ENCODE measurements at places on chromosomes 2 and 18.

GRCh38 chr2:138446043-138446442, 55.5 kb upstream of the SPOPL start:
- no peak for DNase-seq

GRCh38 chr18:44125446-44125845, 555.2 kb upstream of the SETBP1 start:
- DNase-seq, result no peak

DNA sequence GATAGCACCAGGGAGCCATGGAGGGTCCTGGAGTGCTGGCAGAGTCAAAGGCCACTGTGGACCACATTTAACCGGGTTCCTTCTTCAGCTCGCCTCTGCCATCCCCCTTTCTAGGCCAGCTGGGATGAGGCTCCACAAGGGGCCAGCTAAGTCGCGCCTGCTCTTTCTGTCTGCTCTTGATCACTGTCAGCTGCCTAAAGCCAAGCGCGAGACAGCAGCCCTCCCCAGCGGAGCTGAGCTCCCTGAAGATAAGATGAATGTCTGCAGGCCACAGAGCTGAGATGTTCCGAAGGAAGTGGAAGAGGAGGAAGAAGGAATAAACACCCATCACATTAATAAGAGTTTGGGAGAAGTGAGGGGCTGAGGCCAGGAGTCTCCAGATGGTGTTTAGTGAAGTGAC, 99.6 kb downstream of the CELF4 start:
- no peak for DNase-seq

GRCh38 chr18:26729008-26729407, 136.5 kb downstream of the AQP4 start:
- DNase-seq, result no peak

DNA sequence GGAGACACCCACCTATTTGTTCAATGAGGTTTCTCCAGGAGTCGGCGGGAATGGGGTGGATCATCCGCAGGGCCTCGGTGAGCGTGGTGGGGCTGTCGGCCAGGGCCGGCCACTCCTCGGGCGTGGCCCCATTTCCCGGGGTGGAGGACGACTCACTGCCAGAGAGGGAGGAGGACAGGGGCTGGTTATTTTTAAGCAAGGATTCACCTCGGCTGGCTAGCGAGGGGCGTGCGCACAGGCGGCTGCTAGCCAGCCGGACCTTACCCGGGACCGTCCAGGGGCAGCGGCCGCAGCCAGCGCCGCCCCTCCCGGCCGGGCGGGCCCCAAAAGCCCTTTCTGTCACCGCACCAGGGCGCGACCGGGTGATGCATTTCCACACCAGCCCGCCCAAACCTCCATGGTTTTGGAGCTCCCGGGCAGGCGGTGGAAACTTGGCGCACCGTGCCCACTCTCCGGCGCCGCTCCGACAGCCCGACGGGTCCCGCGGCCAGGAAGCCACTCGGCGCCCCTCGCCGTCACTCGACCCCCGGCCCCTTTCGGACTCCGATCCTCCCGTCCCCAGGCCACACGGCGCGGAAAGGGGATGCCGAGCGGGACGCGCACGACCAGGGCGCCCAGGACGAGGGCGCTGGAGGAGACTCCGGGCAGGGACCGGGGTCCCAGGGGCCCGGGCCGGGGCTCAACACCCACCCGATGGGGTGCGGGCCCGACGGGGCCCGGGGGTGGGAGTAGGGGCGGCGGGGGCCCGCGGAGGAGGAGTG, 57.1 kb downstream of the SNORC start:
- DNase-seq, result no peak

- no peak for DNase-seq
These were observed 431.6 kb downstream of the METTL4 start for GRCh38 chr18:2139691-2140090.

DNA sequence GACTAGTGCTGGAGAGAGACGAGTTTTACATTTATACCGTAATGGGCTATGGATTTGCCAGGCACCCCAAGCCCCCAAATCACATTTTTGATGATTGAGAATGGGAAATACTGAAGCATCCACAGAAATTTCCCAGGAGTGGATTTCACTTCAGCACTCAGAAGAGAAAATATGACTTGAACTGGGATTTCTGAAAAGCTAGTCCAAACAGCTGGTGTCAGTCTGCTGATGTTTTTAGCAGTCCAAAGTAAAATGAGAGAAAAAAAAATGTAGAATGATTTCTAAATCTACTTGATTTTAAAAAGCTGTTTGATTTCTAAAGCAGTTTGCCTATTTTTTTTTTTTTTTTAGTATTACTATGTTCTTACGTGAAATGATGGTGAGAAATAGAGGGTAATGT, 105.0 kb downstream of the PLEKHM3 start:
- DNase-seq, result no peak

- DNase-seq, result no peak
These were observed 29.1 kb downstream of the ID2 start for GRCh38 chr2:8710951-8711350.

GRCh38 chr2:44955593-44956392, 14.3 kb downstream of the SIX3 start:
- DNase-seq, result peak; percentile 83

DNA sequence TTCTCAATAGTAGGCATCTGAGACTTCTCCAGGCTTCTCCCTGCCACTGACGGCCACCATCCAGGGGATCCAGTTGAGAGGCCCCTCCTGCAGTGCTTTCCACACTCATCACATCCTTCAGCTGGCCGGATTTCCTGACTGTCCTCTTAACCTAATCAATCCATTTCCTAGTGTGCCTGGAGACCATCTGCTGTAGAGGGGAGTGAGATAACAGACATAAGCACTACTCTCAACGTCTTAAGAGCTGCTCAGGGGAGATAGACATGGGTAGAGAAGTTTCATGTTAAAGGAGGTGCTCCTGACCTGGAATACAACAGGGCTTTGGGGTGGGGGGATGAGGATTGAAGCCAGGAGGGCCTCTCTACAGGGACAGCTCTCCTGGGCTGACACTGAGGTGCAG, 14.2 kb downstream of the SPR start:
- DNase-seq, result no peak

GRCh38 chr18:37448946-37449345, 116.7 kb downstream of the CELF4 start:
- no peak for DNase-seq

GRCh38 chr2:26521054-26521912, 43.4 kb upstream of the OTOF start:
- no peak for DNase-seq

GRCh38 chr2:151823651-151824050, 4.6 kb downstream of the ARL5A start:
- no peak for DNase-seq

GRCh38 chr2:172711110-172711509, 24.5 kb upstream of the RAPGEF4 start:
- no peak for DNase-seq

DNA sequence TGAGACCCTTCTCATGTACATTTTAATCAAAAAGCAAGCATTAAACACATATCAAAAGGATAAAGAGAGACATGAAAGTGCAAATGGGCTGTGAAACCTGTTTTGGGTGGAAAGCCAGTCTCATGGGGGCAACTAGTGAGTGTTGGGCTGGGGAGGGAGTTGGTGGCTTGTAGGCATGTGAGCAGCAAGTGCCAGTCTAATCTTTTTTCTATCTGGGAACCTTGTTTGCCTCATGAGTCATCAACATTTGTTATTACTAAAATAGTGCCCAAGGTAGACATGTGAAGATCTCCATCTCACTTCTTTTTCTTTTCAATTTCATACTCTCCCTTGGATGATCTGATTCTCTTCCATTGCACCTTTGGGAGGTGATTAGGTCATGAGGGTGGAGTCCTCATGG, 613.9 kb upstream of the GYPC start:
- DNase-seq, result no peak

GRCh38 chr2:192087398-192087958, 107.3 kb downstream of the TMEFF2 start:
- no peak for DNase-seq

GRCh38 chr18:2617401-2617998, 38.0 kb upstream of the SMCHD1 start:
- DNase-seq, result no peak

DNA sequence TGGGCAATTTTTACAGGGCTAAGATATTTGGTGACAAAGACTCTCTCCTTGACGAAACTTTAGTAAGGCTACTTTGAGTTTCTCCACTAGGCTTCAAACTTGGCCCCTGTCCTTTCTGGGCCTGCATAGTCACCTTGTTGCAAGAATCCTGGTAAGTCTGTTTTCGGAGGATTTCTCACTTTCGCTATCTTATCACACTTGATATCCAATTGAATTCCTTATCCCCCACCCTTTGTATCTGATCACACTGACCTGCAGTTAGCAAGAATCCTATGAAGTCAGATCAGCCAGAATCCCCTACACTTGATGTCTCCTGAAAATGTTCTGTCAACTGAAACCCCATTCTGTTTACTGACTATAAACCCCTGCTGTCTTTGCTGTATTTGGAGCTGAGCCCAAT, 499.8 kb upstream of the GCFC2 start:
- DNase-seq, result no peak

GRCh38 chr2:179344970-179345369, 80.3 kb upstream of the SESTD1 start:
- no peak for DNase-seq

DNA sequence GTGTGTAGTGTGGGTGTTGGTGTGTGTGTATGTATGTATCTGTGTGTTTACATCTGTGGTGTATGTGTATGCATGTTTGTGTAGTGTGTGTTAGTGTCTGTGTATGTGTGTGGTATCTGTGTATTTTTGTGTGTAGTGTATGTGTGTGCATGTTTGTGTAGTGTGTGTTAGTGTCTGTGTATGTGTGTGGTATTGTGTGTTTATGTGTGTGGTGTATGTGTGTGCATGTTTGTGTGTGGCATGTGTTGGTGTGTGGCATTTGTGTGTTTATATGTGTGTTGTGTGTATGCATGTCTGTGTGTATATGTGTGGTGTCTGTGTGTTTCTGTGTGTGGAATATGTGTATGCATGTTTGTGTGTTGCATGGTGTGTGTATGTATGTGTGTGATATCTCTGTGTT, 96.4 kb downstream of the CMPK2 start:
- DNase-seq, result no peak

GRCh38 chr18:6609666-6610264, 119.8 kb upstream of the ARHGAP28 start:
- DNase-seq, result no peak

DNA sequence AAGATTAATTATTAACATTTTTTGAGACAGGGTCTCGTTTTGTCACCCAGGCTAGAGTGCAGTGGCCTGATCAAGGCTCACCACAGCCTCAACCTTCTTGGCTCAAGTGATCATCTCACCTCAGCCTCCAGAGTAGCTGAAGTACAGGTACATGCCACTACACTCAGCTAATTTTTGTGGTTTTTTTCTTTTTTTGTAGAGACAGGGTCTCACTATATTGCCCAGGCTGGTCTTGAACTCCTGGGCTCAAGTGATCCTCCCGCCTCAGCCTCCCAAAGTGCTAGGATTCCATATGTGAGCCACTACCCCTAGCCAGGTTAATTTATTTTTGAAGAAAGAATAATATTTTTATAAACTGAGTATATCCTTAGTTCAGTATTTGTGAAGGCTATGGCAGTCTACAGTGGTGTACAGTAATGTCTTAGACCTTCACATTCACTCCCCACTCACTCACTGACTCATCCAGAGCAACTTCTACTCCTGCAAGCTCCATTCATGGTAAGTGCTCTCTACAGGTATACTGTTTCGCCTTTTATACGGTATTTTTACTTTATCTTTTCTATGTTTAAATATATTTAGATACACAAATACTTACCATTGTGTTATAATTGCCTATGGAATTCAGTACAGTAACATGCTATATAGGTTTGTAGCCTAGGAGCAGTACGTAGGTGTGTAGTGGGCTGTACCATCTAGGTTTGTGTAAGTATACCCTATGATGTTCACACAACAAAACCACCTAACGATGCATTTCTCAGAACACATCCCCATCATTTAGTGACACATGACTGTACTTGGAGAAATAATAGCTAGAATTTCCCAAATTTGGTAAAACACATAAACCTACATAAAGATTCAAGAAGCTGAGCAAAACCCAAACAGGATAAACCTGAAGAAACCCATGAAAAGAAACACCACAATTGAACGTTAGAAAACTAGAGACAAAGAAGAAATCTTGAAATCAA, 38.6 kb downstream of the MGAT4A start:
- DNase-seq, result no peak

DNA sequence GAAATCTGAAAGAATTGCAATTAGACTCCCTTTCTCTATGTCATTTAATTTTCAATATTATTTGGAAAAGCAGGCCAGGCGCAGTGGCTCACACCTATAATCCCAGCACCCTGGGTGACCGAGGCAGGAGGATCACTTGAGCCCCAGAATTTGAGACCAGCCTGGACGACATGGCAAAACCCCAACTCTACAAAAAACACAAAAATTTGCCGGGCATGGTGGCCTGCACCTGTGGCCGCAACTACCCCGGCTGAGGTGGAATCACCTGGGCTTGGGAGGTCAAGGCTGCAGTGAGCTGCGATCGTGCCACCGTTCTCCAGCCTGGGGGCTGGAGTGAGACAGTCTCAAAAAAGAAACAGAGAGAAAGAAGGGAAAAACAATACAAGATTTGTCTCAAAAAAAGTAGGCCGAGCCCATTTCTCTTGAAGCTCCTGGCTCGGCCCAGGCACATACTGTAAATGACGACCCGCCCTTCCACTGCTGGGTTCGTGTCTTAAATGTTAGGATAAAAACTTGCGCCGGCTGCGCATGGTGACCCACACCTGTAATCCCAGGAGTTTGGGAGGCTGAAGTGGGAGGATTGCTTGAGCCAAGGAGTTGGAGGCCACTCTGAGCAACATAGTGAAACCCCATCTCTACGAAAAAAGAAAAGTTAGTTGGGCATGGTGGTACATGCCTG, 31.1 kb upstream of the GPC1 start:
- no peak for DNase-seq

DNA sequence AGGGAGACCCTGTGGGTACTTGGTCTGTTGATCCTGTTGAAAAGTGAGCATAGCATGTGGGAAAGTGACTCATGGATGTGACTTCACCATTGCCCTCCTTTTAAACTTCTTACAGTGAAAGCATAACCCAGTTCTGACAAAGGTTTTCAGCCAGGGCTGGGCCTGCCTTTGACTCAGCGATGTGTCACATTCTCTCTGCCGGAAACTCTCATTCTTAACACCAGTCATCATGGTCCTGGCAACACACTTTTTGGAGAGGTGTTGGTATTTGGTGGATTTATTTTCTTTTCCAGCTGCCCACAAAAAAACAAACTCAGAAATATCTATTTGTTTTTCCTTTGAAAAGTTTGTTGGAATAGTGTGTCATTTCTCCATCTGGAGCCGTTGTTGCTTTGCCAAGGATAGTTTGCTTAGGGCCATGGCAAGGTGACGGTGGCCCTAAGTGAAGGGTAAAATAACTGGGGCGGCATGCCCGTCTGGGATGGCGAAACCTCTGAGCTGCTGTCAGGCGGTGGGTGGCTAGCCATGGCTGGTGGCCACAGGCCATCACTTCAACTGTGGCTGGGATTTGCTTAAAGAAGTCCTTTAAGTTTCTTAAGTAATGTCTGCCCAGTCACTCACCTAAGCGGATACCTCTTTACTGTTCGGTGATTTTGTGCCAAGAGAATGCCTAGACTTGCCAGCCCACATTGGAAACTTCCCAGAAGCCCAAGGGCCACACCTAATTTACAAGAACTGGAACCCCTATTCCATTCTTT, 123.3 kb downstream of the LTBP1 start:
- peak; percentile 2 for DNase-seq

Data from activated naive CD8-positive, alpha-beta T cell treated with anti-CD3 and anti-CD28 coated beads for 36 hours (primary cell).